ENCODE measurements at places on chromosomes 1 and 21.

GRCh38 chr1:172139196-172139595 is 281.3 kb upstream of the C1orf105 start:
- DNase-seq: no peak

GRCh38 chr1:198907423-198907746 is 268.5 kb downstream of the PTPRC start:
- DNase-seq: no peak

DNA sequence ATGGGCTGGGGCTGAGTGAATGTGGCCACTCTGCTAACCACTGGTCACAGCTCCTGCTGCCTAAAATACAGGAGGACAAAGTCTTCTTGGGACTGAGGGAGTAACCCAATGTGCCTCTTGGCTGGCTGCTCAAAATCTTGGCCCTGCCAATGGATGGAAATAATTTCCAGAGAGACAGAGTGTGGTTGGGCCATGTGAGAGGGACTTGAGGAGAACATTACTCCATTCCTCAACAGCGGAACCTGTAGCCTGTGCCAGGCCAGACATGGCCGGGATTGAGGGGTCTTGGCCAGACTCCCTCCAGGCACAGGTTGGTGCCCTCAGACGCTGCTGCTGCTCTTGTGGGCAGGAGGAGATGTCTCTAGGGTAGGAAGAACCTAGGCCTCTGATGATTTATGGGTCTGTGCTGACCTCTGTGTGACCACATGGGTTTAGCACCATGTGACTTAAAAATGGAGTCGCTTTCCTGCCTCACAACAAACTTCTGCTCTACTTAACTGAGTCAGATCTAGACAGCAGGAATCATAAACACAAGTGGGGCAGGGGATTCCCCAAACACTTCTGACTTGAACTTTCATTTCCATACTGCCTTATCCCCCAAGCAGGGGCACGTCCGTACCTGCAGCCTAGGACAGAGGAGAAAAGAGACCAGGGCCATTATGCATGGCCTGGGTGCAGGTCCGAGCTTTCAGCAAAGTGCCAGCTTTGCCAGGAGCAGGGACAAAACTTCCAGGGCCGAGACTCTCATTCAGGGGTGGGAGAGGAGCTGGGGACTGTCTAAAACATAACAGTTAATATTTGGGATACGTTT is 79.2 kb downstream of the CD34 start:
- DNase-seq: no peak

DNA sequence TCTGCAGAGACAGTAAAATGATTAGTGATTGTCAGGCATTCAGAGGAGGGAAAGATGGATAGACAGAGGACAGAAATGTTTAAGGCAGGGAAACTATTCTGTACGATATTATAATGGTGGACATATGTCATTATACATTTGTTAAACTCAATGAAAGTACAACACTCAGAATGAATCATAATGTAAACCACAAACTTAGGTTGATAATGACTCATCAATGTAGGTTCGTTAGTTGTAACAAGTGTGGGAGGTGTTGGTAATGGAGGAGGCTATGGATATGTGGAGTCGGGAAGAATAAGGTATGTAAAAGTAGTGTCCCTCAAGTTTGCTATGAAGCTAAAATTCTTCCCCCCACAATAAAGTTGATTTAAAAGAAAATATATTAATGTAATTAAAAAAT is 455.0 kb downstream of the BRINP3 start:
- no peak for DNase-seq

- DNase-seq: no peak
Observed at GRCh38 chr1:239817276-239817675, 274.4 kb upstream of the FMN2 start.

GRCh38 chr1:243435836-243436235 is 180.0 kb downstream of the SDCCAG8 start:
- no peak for DNase-seq

- DNase-seq: peak; percentile 53
Observed at GRCh38 chr21:41612674-41613532, 104.9 kb upstream of the TMPRSS2 start.

GRCh38 chr1:76038287-76039004 is 36.1 kb upstream of the ST6GALNAC3 start:
- no peak for DNase-seq

GRCh38 chr1:84264961-84265360 is 36.5 kb upstream of the SAMD13 start:
- no peak for DNase-seq

DNA sequence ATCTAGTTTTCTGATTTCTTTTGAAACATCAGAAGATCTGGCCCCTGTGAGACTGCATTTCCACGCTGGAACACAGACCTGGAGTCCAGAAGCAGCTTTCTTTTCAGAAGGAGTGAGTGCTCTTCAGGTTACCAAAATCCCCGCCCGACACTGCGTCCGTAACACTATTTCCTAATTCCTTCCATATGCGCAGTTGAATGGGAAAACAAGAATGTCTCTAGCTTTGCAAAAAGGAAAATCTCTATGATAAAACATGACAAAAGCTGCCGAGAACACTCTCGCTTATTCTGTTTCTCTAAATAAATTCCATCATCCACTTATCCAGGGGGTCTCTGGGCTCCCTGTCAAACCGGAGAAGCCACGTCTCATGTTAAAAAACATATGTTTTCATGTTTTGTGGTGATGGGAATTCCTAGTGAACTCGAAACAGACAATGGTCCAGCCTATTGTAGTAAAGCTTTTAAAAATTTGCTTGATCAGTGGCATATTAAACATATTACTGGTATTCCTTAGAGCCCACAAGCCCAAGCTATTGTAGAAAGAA is 67.7 kb downstream of the PLD5 start:
- DNase-seq: no peak

DNA sequence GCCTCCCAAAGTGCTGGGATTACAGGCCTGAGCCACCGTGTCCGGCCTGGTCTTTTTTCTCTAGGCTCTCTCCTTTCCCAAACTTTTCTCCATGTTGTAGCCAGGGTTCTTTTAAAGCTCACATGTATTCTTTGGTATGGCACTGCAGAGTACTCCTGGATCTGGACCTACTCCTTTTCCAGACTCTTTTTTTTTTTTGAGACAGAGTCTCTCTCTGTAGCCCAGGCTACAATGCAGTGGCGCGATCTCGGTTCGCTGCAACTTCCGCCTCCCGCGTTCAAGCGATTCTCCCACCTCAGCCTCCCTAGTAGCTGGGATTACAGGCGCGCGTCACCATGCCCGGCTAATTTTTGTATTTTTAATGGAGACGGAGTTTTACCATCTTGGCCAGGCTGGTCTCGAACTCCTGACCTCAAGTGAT is 602 bp upstream of the MED18 start:
- DNase-seq: no peak

DNA sequence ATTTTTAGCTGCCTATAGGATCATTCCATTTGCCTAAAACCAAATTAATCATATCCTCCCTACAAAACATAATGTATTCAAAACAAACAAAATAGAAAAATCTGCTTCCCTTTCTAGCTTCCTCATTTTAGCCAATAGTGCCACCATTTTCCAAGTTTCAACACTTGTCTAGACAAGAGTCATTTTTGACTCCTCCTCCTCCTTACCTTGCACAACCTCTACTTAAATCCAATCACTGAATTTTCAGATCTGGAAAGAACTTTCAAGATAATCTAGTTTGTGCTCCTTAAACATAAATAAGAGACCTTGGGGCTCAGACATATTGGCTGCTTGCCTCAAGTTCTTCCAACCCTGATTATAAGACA is 7.4 kb downstream of the STX6 start:
- DNase-seq: no peak

DNA sequence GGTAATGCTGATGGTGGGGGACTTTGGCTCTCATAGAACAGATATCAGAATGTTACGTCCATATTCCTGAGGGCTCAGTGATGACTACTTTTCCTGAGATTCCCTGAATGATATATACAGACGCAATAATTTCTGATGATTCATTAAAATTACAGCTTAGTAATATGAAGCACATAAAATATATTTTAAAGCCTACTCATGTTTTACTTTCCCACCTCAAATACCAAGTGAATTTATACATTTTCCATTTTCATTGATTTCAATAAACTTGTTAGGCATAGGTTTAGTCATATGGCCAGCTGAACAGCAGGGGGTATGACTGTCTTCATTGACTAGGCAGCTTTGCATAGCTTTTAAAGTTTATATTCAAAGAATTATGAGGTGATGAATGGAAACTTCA is 26.2 kb upstream of the PDC start:
- DNase-seq: no peak

DNA sequence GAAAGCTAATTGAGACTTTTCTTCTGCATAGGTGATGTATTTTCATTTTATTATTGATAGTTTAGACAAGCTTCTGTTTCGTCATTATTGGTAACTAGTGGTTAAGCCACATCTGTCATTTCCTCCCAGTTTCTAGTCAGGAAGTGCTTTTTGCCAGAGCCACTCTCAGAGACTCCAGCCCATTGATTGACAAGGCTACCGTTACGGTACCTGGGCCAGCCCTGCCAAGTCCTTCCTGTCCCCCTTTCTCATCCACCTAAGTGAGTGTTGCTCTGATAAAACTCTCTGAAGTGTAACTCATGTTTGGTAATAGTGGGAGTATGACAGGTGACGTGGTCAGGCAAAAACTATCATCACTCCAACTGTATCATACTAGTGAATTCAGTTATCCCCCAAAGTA is 29.6 kb upstream of the AGL start:
- DNase-seq: no peak

DNA sequence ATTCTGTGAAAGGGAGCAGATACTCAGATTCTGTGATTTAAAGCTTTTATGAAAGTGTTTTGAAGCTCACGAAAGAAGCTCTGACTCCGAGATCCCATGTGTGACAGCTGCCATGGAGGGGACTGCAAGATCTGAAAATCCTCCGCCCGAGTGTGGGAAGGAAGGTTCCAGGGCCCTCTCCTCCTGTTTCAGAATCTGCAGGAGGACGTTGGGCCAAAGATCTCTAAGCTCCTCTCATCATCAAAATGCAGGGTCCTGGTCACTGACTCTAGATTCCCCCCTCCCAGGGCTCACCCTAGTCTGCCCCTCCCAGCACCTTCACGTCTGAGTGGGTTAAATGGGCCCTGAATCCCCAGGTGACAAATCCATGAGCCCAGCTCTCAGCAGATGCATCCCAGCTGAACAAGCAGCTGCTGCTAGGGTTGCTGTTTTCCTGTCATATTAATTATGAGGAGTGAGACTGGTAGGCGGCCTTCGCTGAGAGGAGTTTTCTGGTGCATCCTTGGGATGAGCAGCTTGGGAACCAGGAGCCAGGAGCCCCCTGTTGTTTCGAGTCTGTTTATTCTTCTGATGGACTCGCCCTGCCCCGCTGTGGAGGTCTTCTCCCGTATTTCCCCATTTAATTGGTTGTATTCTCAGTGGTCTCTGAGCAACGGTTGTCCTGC is 402.0 kb downstream of the MATN1 start:
- no peak for DNase-seq

DNA sequence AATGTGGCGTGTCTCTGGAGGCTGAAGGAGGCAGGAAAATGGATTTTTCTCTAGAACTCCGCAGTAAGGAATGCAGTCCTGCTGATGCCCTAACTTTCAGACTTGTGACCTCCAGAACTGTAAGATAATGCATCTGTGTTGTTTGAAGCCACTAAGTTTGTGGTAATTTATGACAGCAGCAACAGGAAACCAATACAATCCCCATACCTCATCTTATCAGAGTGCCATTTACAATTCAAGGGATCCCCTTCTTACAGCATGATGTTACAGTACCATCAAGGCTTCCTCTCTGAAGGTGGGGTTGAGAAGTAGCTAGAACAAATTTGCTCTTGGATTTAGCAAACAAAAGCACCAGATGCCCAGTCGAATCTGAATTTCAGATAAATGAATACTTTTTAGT is 21.6 kb downstream of the ABCA4 start:
- no peak for DNase-seq

DNA sequence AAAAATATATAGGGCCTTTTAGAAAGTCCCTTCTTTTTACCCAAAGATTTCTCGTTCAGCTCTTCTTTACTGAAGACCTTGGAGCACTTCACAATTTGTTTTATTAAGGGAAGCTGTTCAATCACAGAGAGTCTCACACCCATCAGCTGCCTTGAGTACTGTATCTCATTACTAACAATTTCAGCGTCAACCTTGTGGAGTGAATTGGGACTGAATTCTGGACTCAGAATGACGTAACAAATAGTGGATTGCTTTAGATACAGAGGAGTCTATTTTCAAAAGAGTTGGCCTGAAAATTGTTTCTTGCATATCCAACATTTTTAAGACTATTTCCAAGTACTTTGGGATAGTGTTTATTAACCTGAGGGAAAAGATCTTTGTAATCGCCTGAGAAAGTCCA is 7.9 kb downstream of the MAP10 start:
- DNase-seq: no peak

Data from left lobe of liver (tissue), 2 donors.